CD8-positive, alpha-beta memory T cell (primary cell): ENCODE measurements at places on chromosomes 1 and 21. TPM values are rescaled to one million over a fixed set of nuclear protein-coding genes. Genes with fewer than 3 reads are reported as not detected.

- no peaks in the 10 kb centered on the region for H3K36me3 ChIP-seq
- no peak overlapping the region for H3K27ac ChIP-seq
- DNase-seq, result no peak
- H3K4me1 ChIP-seq, result no peaks in the 10 kb centered on the region
- no peaks in the 10 kb centered on the region for H3K27me3 ChIP-seq
Measured at GRCh38 chr1:216919060-216919970, 196.1 kb upstream of the ESRRG start.

- H3K4me1 ChIP-seq, result peaks cover 82% of the 10 kb centered on the region
- no peaks in the 10 kb centered on the region for H3K27me3 ChIP-seq
- no peak for DNase-seq
- H3K27ac ChIP-seq, result no peak overlapping the region
- peaks cover 9% of the 10 kb centered on the region for H3K36me3 ChIP-seq
Measured at GRCh38 chr1:224380003-224380402, 23.3 kb downstream of the CNIH4 start.

DNA sequence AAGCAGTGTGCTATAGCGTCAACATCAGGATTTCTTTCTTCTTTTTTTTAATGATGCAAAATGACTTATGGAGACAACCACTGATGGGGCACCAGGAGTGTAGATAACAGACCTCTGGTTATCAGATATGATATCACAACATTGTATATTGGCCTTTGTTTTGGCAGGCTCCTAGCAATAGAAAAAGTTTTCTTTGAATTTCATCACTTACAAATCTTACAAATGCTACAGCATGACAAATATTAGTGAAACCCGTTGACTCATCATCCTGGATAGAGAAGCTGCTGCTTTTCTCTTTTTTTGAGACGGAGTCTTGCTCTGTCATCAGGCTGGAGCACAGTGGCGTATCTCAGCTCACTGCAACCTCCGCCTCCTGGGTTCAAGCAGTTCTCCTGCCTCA lies 92.9 kb downstream of the LTN1 start:
- no peak for DNase-seq
- H3K4me3 ChIP-seq, result no peak overlapping the region
- no peak overlapping the region for H3K27ac ChIP-seq

- peaks cover 4% of the 10 kb centered on the region for H3K27me3 ChIP-seq
- DNase-seq, result no peak
- no peaks in the 10 kb centered on the region for H3K36me3 ChIP-seq
- H3K4me3 ChIP-seq, result no peak overlapping the region
Measured at GRCh38 chr1:55314740-55315139, 99.6 kb upstream of the USP24 start.

DNA sequence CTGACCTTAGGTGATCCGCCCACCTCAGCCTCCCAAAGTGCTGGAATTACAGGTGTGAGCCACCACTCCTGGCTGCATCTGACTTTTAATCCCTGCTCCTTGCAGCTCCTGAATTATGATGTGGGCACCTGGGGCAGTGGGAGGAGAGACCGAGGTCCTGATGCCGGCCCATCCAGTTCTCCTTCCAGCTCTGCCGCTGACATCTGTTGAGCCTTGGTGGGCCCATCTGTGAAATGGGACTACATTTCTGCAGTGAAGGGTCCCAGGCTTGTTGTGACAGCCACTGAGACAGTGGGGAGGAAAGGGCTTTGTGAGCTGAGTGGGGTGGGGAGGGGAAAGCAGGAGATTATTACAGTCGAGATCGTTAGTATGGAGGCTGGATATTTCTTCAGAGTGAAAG lies 11.8 kb downstream of the PLA2G2F start:
- no peak overlapping the region for H3K27ac ChIP-seq
- H3K4me3 ChIP-seq, result no peak overlapping the region
- no peaks in the 10 kb centered on the region for H3K36me3 ChIP-seq
- DNase-seq, result no peak
- H3K4me1 ChIP-seq, result no peaks in the 10 kb centered on the region

- no peaks in the 10 kb centered on the region for H3K27me3 ChIP-seq
- no peak overlapping the region for H3K4me3 ChIP-seq
- H3K36me3 ChIP-seq, result no peaks in the 10 kb centered on the region
- no peak for DNase-seq
- H3K4me1 ChIP-seq, result no peaks in the 10 kb centered on the region
Measured at GRCh38 chr1:7581754-7582459, 189.2 kb upstream of the VAMP3 start.

GRCh38 chr1:159911326-159912070 lies 11.5 kb upstream of the CFAP45 start:
- no peaks in the 10 kb centered on the region for H3K36me3 ChIP-seq
- no peaks in the 10 kb centered on the region for H3K27me3 ChIP-seq
- peak overlapping the region; percentile 22 for H3K4me3 ChIP-seq
- peak overlapping the region; percentile 77 for H3K27ac ChIP-seq
- H3K4me1 ChIP-seq, result peaks cover 47% of the 10 kb centered on the region
- no peak for DNase-seq

- no peak for DNase-seq
- H3K27ac ChIP-seq, result no peak overlapping the region
- no peaks in the 10 kb centered on the region for H3K27me3 ChIP-seq
- no peaks in the 10 kb centered on the region for H3K36me3 ChIP-seq
- peaks cover 16% of the 10 kb centered on the region for H3K4me1 ChIP-seq
Measured at GRCh38 chr1:159067699-159068621, 8.6 kb downstream of the AIM2 start.

DNA sequence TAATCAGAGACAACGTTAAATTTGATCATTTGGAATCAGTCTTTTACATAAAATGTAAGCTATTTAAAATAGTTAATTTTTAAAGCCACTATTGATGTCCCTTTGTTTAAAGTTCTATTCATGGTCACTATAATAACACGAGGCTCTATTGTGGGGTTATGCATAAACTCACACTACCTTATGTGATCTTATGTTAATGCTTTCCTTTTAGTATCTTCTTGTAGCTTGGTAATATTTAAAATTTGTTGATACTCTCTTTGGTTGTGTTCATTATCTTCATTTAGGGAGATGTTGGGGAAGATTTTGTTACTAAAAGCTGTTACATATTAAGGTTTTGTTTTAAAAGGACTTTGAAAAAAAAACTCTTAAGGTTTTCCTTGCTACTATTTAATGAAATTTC lies 1.2 kb downstream of the B3GALT2 start:
- no peak for DNase-seq
- no peaks in the 10 kb centered on the region for H3K27me3 ChIP-seq
- peaks cover 27% of the 10 kb centered on the region for H3K4me1 ChIP-seq
- H3K36me3 ChIP-seq, result no peaks in the 10 kb centered on the region
- H3K4me3 ChIP-seq, result no peak overlapping the region

DNA sequence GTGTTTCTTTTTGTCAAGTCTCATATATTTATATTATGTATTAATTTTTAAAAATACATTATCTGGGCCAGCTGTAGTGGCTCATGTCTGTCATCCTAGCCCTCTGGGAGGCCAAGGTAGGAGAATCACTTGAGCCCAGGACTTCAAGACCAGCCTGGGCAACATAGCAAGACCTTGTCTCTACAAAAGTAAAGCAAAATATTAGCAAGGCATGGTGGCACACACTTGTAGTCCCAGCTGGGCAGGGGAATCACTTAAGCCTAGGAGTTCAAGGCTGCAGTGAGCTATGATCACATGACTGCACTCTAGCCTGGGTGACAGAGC lies 189.1 kb downstream of the SMYD3 start:
- H3K27me3 ChIP-seq, result no peaks in the 10 kb centered on the region
- H3K4me3 ChIP-seq, result no peak overlapping the region
- H3K4me1 ChIP-seq, result no peaks in the 10 kb centered on the region
- H3K27ac ChIP-seq, result no peak overlapping the region

- DNase-seq, result no peak
- H3K27me3 ChIP-seq, result no peaks in the 10 kb centered on the region
- H3K4me1 ChIP-seq, result no peaks in the 10 kb centered on the region
- H3K27ac ChIP-seq, result no peak overlapping the region
- H3K4me3 ChIP-seq, result no peak overlapping the region
Measured at GRCh38 chr1:239255628-239256160, 130.7 kb upstream of the CHRM3 start.

DNA sequence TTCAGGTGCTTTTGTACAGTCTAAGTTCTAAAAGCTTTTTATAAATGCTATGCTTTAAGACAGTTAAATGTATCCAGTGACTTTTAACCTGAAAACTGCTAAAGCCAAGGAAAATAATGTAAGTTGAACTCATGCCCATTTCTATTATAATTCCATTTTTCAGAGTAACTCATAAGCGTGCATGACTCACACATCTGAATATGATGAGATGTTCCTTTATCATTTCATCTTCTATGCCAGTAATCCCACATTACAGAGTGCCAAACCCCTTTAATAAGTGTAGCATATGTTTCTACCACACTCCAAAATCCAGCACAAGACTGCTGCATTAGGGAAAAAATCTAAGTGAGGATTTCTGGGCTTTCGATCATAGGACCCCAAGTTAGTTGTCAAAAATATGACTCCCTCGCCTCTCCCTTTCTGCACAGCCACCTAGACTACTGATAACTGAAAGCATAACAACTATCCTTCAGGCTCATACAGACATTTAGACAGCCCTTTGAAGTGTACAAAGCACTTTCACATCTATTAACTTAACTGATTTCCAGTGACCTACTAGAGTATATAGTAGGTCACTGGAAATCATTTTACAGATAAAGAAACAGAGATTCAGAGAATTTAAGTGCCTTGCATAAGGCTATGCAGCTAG lies 45.3 kb downstream of the JAK1 start:
- no peaks in the 10 kb centered on the region for H3K27me3 ChIP-seq
- H3K27ac ChIP-seq, result no peak overlapping the region
- no peaks in the 10 kb centered on the region for H3K36me3 ChIP-seq
- DNase-seq, result no peak
- no peak overlapping the region for H3K4me3 ChIP-seq

- H3K36me3 ChIP-seq, result peaks cover 2% of the 10 kb centered on the region
- H3K4me3 ChIP-seq, result no peak overlapping the region
- DNase-seq, result no peak
- H3K27me3 ChIP-seq, result no peaks in the 10 kb centered on the region
Measured at GRCh38 chr1:12339396-12339795, 109.6 kb downstream of the VPS13D start.

DNA sequence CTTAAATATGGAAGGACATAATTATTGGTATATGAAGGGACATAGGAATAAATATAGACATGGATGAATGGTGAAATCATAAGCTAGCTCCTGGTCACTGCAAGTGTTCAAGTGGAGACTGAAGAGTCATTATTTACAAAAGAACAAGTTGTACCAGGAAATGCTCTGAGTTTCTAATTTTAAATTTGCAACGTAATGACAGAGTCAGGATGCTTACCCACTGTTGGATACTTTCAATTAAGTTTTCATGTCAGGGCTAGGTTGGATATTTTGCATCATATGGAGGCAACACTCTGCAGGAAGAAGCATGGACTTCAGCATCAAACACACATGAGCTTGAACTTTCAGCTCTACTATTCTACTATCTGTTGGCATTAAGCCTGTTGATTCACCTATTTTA lies 499.6 kb upstream of the C1orf87 start:
- no peaks in the 10 kb centered on the region for H3K4me1 ChIP-seq
- no peak for DNase-seq
- H3K4me3 ChIP-seq, result no peak overlapping the region
- H3K27me3 ChIP-seq, result no peaks in the 10 kb centered on the region
- no peaks in the 10 kb centered on the region for H3K36me3 ChIP-seq

GRCh38 chr1:82507011-82507410 lies 706.3 kb downstream of the ADGRL2 start:
- no peaks in the 10 kb centered on the region for H3K27me3 ChIP-seq
- no peaks in the 10 kb centered on the region for H3K4me1 ChIP-seq
- H3K4me3 ChIP-seq, result no peak overlapping the region
- H3K36me3 ChIP-seq, result no peaks in the 10 kb centered on the region

Gene CAMK1G
- total RNA-seq, result not detected

Gene ITSN1
- total RNA-seq, result 5.5 TPM

Gene PTPRU
- total RNA-seq, result 0.51 TPM

Gene CCDC181
- total RNA-seq, result 0.24 TPM

Gene LY9
- total RNA-seq, result 16.4 TPM
